ENCODE measurements at places on chromosomes 3 and 15. TPM values are rescaled to one million over a fixed set of nuclear protein-coding genes. Genes with fewer than 3 reads are reported as not detected.

NMNAT3 gene
- total RNA-seq: 1.1 TPM

CFAP44 gene
- 14.9 TPM for total RNA-seq

PIGX gene
- 18.0 TPM for total RNA-seq

DNA sequence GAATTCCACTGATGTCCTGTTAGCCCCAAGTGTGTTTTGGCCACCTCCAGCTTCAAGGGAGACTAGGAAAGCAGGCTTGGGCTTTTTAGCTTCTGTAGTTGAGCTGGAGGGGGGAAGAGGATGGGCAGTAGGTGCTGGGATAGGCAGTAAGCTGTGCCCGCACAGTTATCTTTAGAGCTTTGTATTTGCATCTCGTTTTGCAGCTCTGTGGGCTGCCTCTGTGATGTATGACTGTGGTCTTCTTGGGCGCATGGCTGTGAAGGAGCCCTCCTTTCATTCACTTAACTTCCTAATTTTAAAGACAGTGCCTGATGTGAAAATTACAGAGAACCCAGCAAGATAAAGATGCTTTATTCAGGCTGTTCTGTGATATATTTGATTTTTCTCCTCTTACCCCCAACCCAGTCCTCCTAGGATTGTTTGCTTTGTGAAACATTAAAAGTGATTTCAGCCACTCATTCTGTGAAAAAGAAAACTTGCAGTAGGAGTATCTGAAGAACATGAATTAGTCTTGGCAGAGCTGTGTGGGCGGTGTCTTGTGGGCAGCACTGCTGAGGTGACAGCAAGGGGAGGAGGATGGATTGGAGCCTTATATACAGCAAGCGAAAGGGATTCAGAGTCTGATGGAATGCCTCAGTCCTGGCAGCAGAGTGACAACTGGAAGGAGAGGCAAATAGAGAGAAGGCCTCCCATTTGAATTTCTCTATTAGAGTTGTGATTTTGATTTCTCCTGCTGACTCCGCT is 74.3 kb downstream of the LARS2 start:
- no peak for DNase-seq
- H3K4me1 ChIP-seq: peaks cover 21% of the 10 kb centered on the region
- no peak overlapping the region for H3K27ac ChIP-seq
- H3K27me3 ChIP-seq: no peaks in the 10 kb centered on the region
- H3K4me3 ChIP-seq: no peak overlapping the region
- H3K36me3 ChIP-seq: peaks cover 49% of the 10 kb centered on the region

- peak overlapping the region; percentile 86 for H3K4me3 ChIP-seq
- peaks cover 16% of the 10 kb centered on the region for H3K4me1 ChIP-seq
- peaks cover 53% of the 10 kb centered on the region for H3K27me3 ChIP-seq
- H3K27ac ChIP-seq: no peak overlapping the region
- peak; percentile 33 for DNase-seq
- no peaks in the 10 kb centered on the region for H3K36me3 ChIP-seq
These were observed 1.0 kb upstream of the IGF2BP2 start for GRCh38 chr3:185825639-185826481.

DNA sequence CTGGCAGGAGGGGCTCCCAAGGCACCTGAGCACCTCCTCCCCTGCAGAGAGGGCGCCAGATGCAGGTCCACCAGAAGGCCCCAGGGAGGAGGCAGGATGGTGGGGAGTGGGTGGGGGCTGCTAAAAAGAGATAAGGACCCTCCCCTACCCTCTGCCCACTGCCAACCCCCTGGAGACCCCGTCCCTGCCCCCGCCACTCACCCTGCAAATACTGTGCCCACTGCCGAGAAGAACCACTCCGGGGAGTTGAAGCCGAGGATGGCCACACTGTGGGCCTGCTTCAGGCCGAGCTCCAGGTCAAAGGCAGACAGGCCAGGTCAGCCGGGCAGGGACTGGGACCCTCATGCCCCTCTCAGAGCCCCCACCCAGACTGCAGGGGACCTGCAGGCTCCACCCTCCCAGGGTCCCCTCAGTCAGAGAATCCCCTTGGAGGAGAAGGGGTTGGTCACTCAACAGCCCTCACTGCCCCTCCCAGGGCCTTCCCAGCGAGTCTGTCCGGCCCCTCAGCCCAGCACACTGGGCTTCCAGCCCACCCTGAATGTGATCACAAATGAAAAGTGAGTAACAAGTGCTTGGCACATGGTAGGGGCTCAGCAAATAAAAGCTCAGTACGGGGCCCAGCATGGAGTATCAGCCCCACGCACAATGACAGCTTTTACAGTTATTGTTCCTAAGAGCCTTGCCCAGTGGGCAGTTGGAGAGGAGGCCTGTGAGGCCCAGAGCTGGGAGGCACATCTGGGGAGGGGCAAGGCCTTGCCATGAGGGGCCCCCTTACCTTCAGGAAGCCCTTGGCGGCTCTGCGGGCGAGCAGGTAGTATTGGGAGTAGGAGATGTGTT is 40.4 kb downstream of the ACSBG1 start:
- no peak overlapping the region for H3K4me3 ChIP-seq
- no peaks in the 10 kb centered on the region for H3K4me1 ChIP-seq
- no peaks in the 10 kb centered on the region for H3K36me3 ChIP-seq
- no peak for DNase-seq

DNA sequence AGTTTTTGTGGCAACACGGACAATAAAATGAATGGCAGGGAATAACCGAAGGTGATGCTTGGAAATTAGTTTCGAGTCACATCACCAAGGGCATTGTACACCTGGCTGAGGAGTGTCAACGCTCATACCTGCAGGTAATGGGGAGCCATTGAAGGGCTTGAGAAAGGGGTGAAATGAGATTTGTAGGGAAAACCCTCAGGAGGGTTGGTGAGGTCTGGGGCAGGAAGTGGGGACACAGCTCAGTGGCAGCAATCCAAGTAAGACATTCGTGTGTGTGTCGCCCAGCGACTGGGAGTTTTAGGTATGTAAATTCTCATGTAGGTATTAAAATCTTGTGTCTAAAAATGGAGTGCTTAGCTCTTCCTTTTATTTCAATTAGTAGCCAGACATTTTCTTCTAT is 14.3 kb downstream of the PARP14 start:
- peaks cover 90% of the 10 kb centered on the region for H3K4me1 ChIP-seq
- peaks cover 84% of the 10 kb centered on the region for H3K36me3 ChIP-seq
- peak; percentile 51 for DNase-seq
- peak overlapping the region; percentile 92 for H3K27ac ChIP-seq
- H3K27me3 ChIP-seq: no peaks in the 10 kb centered on the region
- H3K4me3 ChIP-seq: peak overlapping the region; percentile 62

GRCh38 chr3:20039466-20039764 is 831 bp upstream of the KAT2B start:
- no peaks in the 10 kb centered on the region for H3K27me3 ChIP-seq
- DNase-seq: no peak
- peak overlapping the region; percentile 91 for H3K4me3 ChIP-seq
- peak overlapping the region; percentile 94 for H3K27ac ChIP-seq

DNA sequence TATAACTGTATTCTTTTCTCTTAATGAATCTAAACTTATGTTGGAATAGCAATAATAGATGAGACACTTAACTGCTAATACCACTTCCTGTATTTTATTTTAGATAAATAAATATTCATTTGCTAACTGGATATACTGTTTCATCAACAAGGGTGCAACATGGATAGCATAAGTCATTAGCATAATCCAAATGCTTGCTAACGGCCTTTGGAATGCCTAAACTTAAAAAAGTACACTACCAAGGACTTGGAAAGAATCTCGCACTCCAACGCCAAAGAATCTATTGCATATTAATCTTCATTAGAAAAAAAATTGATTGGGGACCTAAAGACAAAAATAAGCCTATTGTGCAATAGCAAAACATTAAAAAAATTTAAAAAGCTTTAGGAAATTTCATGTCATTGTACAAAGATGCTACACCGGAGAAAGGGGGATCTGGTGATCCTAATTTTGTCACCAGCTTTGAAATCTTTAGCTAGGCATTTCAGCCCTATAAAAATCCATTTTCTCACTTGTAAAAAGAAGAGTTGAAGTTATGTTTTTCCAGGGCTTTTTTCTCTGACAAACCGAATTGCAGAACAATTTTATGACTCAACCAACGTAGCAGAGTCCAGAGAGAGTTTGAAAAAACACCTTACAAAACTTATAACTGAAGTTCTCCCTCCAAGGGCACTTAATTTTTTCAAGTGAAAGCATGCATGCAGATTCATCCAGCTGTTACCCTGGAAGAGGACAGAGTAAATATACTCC is 4.1 kb downstream of the VGLL3 start:
- H3K4me3 ChIP-seq: no peak overlapping the region
- peaks cover 17% of the 10 kb centered on the region for H3K27me3 ChIP-seq
- H3K4me1 ChIP-seq: peaks cover 4% of the 10 kb centered on the region
- no peak for DNase-seq
- no peaks in the 10 kb centered on the region for H3K36me3 ChIP-seq

DNA sequence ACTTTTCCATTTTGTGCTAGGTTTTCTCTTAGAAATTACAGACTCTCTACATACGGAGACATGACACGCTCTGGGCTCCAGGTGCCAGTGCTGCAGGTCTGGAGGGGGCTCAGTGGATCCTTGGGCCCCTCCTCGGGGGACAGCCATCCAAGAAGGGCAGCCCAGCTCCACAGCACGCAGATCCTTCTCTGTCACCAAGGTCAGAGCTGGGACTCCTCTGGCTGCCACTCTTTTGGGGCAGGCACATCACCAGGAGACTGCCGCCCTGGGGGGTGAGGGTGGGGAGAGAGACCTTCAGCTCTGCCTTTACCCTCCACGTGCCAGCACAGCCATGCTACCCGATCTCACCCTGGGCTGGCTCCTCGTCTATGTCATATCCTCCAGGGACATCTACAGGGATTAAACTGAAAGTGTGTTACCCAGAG is 65.6 kb downstream of the ATP10A start:
- no peak for DNase-seq
- H3K4me1 ChIP-seq: peaks cover 55% of the 10 kb centered on the region
- no peak overlapping the region for H3K27ac ChIP-seq
- H3K4me3 ChIP-seq: no peak overlapping the region
- peaks cover 30% of the 10 kb centered on the region for H3K27me3 ChIP-seq

- H3K27me3 ChIP-seq: no peaks in the 10 kb centered on the region
- DNase-seq: no peak
- H3K4me1 ChIP-seq: peaks cover 17% of the 10 kb centered on the region
These were observed 111.5 kb downstream of the FILIP1L start for GRCh38 chr3:100002599-100003350.

Measured in activated B cell treated with CpG ODN at 0.5 μM for 24 hours (primary cell).